ENCODE measurements at places on chromosomes 12 and 14. TPM values are rescaled to one million over a fixed set of nuclear protein-coding genes. Genes with fewer than 3 reads are reported as not detected.

KCNMB4 gene
- 0.16 TPM for total RNA-seq

LMNTD1 gene
- 0.32 TPM for total RNA-seq

RERGL gene
- total RNA-seq, result not detected

PTHLH gene
- 0.47 TPM for total RNA-seq

PLEKHD1 gene
- total RNA-seq, result under 0.01 TPM

TMTC1 gene
- total RNA-seq, result 28.7 TPM

PRIMA1 gene
- total RNA-seq, result not detected

SLC24A4 gene
- not detected for total RNA-seq

All from bronchial smooth muscle cell (primary cell).